CD14-positive monocyte (primary cell): ENCODE measurements at places on chromosomes 11 and 22. TPM values are rescaled to one million over a fixed set of nuclear protein-coding genes. Genes with fewer than 3 reads are reported as not detected.

DNA sequence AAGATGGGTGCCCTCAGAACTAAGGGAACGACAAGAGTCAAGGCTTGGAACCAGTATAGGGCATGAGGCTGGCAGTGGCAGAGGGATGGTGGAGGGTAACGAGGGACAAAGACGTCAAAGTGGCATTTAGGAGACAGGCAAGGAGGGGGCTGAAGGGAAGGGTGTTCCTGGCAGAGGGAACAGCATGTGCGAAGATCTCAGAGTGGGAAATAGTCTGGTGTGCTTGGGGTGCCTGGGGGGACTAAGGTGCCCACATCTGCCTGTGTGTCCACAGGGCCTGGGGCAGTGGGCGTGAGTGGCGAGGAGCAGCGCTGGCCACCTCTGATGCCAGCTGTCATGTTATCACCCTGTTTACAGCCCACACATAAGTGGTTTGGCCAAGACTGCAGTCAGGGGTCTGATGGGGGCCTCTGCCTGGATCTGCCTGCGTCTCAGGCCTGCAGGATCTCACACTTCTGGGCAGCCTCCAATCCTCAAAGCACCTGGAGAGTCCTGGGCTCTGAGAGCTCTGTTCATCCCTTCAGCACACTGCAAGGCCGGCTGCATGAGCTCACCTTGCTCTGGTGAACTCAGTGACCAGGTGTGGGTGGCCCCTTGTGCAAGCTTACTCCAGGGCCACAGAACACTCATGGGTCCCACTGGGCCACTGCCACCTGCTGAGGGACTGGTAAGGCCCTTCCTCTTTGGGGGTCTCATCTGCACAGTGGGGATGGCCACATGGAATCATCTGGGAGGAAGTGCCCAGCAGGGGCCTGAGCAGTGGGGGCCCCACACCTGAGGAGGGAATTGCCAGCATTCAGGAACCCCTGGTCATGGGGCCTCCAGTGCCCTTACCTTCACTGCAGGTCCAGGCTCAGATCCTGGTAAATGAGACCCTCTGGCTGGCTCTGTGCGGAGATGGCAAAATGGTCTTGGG is 89.7 kb upstream of the SHISAL1 start:
- H3K36me3 ChIP-seq: no peaks in the 10 kb centered on the region
- no peaks in the 10 kb centered on the region for H3K4me1 ChIP-seq
- no peaks in the 10 kb centered on the region for H3K27me3 ChIP-seq
- DNase-seq: no peak

DNA sequence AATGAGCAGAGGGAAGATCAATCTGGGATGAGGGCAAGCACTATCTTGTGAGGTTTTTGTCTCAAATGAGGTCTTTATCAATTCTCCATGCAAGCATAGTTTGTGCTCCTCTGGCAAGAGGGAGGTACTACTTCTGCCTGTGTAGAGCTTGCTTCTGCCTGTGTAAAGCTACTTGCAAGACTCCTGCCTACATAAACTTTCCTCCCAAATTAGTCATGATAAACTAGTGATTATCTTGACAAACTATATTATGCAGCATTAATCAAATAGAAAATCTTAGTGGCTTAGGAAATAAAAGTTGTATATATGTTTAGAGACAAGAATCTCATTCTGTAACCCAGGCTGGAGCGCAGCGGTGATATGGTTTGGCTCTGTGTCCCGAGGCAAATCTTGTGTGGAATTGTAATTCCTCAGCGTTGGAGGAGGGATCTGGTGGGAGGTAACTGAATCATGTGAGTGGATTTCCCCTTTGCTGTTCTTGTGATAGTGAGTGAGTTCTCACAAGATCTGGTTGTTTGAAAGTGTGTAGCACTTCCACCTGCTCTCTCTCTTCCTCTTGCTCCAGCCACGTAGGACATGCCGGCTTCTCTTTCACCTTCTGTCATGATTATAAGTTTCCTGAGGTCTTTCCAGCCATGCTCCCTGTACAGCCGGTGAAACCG is 8.0 kb upstream of the MMP10 start:
- no peak overlapping the region for H3K27ac ChIP-seq
- peaks cover 2% of the 10 kb centered on the region for H3K27me3 ChIP-seq
- H3K4me3 ChIP-seq: no peak overlapping the region
- DNase-seq: no peak
- no peaks in the 10 kb centered on the region for H3K36me3 ChIP-seq
- no peaks in the 10 kb centered on the region for H3K4me1 ChIP-seq

DNA sequence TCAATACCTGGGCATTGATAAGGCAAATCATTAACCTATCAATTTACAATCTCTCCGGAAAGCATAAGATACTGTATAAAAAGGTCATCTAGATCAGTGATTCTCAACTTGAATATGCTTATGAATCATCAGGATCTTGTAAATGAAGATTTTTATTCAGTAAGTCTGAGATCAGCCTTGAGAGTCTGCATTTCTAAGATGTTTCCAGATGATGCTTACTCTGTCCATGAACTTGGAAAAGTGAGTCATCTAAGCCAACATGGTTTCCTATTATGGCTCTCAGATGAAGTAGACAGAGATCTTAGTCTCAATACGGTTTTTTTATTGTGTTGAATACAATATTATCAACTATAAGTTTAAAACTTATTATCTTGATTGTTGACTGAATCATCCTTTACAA is 226.4 kb upstream of the KIRREL3 start:
- no peaks in the 10 kb centered on the region for H3K27me3 ChIP-seq
- no peaks in the 10 kb centered on the region for H3K36me3 ChIP-seq
- no peak overlapping the region for H3K4me3 ChIP-seq
- DNase-seq: no peak
- H3K4me1 ChIP-seq: no peaks in the 10 kb centered on the region
- H3K27ac ChIP-seq: no peak overlapping the region

GRCh38 chr11:65776196-65776595 is 4.6 kb downstream of the AP5B1 start:
- no peaks in the 10 kb centered on the region for H3K27me3 ChIP-seq
- peak overlapping the region; percentile 15 for H3K4me3 ChIP-seq
- H3K4me1 ChIP-seq: peaks cover 75% of the 10 kb centered on the region
- DNase-seq: peak; percentile 93
- H3K36me3 ChIP-seq: peaks cover 22% of the 10 kb centered on the region
- peak overlapping the region; percentile 98 for H3K27ac ChIP-seq

The RIMBP3C gene
- 0.08 TPM for polyA plus RNA-seq

DNA sequence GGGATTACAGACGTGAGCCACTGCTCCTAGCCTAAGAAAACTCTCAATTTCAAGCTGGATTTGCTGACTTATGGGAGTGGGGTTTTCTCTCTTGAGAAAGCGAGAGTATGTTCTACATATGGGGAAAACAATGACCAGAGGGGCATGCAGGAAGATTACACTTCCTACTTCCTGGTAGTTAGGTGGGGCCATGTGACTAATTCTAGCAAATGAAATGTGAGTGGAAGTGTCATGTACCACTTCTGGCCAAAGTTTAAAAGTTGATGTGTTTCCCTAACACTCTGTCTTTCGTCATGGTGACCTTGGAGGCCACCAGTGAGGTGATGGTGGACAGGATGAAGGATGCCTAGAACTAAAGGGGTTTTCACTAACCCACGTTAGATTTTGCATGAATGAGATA is 50.5 kb downstream of the PARVG start:
- H3K4me1 ChIP-seq: no peaks in the 10 kb centered on the region
- no peak overlapping the region for H3K4me3 ChIP-seq
- no peaks in the 10 kb centered on the region for H3K36me3 ChIP-seq
- DNase-seq: no peak

DNA sequence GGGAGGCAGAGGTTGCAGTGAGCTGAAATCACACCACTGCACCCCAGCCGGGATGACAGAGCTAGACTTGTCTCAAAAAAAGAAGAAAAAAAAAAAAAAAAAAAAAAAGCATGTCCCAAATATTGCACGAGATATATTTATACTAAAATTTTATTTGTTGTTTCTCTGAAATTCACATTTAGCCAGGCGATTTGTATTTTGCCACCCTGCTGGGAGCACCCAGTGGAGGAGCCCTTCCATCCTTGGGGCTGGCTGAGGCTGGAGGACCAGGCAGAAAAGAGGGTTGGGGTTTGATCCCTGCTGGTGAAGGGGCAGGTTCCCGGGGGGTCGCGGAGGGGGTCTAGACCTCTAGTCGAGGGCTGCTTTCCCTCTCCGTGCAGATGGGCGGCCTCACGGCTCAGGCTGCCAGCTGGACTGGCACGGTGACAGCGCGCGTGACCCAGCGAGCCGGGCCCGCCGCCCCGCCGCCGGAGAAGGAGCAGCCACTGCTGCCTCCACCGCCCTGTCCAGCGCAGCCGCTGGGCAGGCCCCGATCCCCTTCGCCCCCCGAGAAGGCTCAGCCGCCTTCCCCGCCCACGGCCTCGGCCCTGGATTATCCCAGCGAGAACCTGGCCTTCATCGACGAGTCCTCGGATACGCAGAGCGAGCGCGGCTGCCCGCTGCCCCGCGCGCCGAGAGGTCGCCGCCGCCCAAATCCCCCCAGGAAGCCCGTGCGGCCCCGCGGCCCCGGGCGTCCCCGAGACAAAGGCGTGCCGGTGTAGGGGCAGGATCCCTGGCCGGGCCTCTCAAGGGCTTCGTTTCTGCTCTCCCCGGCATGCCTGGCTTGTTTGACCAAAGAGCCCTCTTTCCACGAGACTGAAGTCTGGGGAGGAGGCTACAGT is 952 bp upstream of the CATSPERZ start:
- H3K27ac ChIP-seq: no peak overlapping the region
- peaks cover 57% of the 10 kb centered on the region for H3K27me3 ChIP-seq
- peaks cover 28% of the 10 kb centered on the region for H3K4me1 ChIP-seq

The MPEG1 gene
- polyA plus RNA-seq: 218 and 273 TPM in 2 replicates

The PLEKHB1 gene
- polyA plus RNA-seq: 0.05 and 0.67 TPM in 2 replicates

GRCh38 chr11:59291228-59291627 is 67.5 kb upstream of the OR5AN1 start:
- H3K4me1 ChIP-seq: peaks cover 37% of the 10 kb centered on the region
- no peak overlapping the region for H3K27ac ChIP-seq
- no peaks in the 10 kb centered on the region for H3K27me3 ChIP-seq
- H3K4me3 ChIP-seq: no peak overlapping the region

The KCNJ11 gene
- polyA plus RNA-seq: 0.04 and 0.09 TPM in 2 replicates

The APOBEC3H gene
- polyA plus RNA-seq: not detected

The KCNE3 gene
- polyA plus RNA-seq: 29.9 TPM

GRCh38 chr22:36881504-36882245 is 20.9 kb downstream of the NCF4 start:
- peaks cover 27% of the 10 kb centered on the region for H3K4me1 ChIP-seq
- peak; percentile 70 for DNase-seq
- H3K27me3 ChIP-seq: no peaks in the 10 kb centered on the region
- H3K27ac ChIP-seq: peak overlapping the region; percentile 2

DNA sequence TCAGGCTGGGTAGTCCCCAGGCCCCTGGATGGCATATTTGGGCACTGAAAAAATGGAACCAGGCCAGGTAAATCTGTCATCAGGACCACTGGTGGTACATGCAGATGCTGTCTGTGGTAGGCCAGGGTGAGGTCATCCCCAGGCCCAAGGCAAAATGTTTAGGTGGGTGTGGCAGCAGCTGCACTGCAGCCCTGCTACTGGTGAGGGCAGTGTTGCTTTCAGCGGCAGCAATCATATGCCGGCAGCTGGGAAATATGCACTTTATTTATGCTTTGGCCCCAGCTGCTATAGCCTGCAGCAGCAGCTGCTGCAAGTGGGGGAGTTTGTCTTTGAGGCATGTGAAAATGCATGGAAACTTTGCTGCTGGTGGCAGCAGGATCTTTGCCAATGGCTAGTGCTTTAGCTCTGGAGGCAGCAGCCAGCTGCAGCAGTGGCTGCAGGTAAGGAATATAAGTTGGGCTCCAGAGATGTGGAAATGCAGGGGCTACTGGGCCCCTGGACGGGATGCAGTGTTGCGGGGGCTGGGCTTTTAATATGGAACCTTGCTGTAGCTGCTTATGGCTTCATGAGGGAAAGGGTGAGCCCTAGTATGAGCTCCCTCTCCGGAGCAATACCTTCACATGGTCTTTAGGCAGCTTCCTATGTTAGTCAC is 365.7 kb upstream of the CADM1 start:
- peak; percentile 52 for DNase-seq
- H3K27ac ChIP-seq: no peak overlapping the region
- peaks cover 46% of the 10 kb centered on the region for H3K4me1 ChIP-seq
- no peak overlapping the region for H3K4me3 ChIP-seq
- no peaks in the 10 kb centered on the region for H3K36me3 ChIP-seq
- H3K27me3 ChIP-seq: peaks cover 2% of the 10 kb centered on the region

- H3K4me1 ChIP-seq: peaks cover 42% of the 10 kb centered on the region
- H3K4me3 ChIP-seq: no peak overlapping the region
- no peak overlapping the region for H3K27ac ChIP-seq
- no peaks in the 10 kb centered on the region for H3K36me3 ChIP-seq
Measured at GRCh38 chr22:24240381-24240780, 4.5 kb downstream of the GGT5 start.

GRCh38 chr11:116692318-116693101 is 80.3 kb downstream of the BUD13 start:
- H3K36me3 ChIP-seq: no peaks in the 10 kb centered on the region
- no peak for DNase-seq
- no peak overlapping the region for H3K27ac ChIP-seq
- no peaks in the 10 kb centered on the region for H3K4me1 ChIP-seq
- H3K27me3 ChIP-seq: no peaks in the 10 kb centered on the region

DNA sequence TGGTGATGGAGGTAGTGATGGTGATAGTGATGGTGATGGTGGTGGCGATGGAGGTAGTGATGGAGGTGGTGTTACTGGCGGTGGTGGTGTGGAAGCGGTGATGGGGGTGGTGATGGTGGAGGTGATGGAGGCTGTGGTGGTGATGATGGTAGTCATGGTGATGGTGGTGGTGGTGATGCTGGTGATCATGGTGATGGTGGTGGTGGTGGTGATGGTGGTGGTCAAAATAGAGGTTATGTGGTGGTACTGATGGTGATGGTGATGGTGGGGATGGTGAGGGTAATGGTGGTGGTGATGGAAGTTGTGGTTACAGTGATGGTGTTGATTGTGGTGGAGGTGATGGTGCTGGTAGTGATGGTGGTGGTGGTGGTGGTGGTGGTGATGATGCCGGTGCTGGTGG is 199.2 kb downstream of the IGLL1 start:
- H3K4me3 ChIP-seq: no peak overlapping the region
- peaks cover 7% of the 10 kb centered on the region for H3K4me1 ChIP-seq
- no peak overlapping the region for H3K27ac ChIP-seq

- no peak overlapping the region for H3K4me3 ChIP-seq
- H3K36me3 ChIP-seq: no peaks in the 10 kb centered on the region
- peaks cover 4% of the 10 kb centered on the region for H3K4me1 ChIP-seq
- no peaks in the 10 kb centered on the region for H3K27me3 ChIP-seq
Measured at GRCh38 chr11:19281041-19281440, 40.3 kb upstream of the E2F8 start.

DNA sequence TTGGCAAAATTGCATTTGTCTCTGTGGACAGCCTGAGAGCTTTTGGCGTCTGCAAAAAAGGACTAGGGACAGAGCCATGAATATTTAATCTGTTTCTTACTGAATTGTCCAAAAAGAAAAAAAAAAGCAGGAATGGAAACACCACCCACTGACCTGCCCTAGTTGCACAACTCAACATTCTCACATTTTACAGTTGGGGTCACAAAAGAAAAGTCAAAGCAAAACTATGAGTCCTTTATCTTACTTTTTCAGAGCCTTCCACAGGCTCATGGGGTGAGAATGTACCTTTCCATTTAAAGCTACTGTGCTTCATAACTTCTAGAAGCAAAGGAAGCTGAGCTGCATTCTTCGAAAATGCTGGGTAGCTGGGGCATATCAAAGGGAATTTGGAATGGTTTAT is 225.7 kb downstream of the FAM76B start:
- H3K27ac ChIP-seq: no peak overlapping the region
- DNase-seq: no peak
- H3K27me3 ChIP-seq: no peaks in the 10 kb centered on the region
- no peaks in the 10 kb centered on the region for H3K36me3 ChIP-seq
- H3K4me1 ChIP-seq: no peaks in the 10 kb centered on the region
